IPS DF 19.7 (cell line): ENCODE measurements at places on chromosomes 6 and 20.

GRCh38 chr20:38201356-38201755, 36.3 kb upstream of the TGM2 start:
- DNase-seq, result no peak

DNA sequence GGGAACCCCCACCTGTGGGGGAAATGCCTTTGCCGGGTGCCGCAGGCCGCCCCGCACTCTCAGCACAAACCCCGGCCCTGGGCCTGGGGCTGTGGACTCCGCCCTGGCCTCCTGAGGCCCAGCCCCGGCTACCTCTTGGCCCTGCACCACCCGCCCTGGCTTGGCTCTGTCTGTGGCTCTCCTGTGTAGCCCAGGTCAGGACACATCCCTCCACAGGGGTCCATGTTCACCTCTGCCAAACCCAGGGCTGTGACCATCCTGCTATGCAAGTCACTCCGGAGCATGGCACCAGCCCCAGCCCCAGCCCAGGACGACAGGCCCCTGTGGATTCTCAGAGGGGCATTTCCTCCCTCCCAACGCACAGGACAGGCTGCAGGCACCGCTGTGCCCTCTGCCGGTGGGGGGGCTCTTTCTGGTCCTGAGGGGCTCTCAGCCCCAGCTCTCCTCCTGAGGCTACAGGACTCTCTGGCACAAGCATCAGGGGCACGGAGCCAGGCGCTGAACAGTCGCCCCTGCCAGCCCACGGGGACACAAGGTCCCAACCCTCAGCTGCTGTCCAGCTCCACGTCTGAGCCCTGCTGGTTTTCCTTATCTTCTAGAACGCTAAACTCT, 45.7 kb downstream of the TAF4 start:
- no peak for DNase-seq

GRCh38 chr6:36751091-36751490, 53.5 kb downstream of the RAB44 start:
- DNase-seq, result no peak

- no peak for DNase-seq
Measured at GRCh38 chr6:143400258-143401067, 50.0 kb downstream of the ADAT2 start.

DNA sequence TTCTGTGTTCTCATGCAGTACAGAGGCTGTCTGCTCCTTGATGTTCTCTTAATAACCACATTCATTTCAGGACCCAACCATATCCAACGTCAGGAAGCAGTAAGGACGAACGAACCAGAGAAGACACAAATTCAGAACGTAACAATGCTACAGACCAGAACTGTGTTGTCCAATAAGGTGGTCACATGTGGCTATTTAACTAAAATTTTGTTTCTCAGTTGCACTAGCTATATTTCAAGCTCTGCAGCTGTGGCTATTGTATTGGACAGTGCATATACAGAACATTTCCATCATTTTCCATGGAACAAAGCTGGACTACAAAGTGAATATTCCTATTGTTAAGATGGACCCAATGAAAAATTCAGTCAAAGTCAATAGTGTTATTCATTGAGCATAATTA, 27.0 kb downstream of the MAP7 start:
- no peak for DNase-seq

GRCh38 chr6:22327881-22328280, 31.0 kb upstream of the PRL start:
- no peak for DNase-seq
